ENCODE measurements at places on chromosomes 6 and 20.

- no peak for DNase-seq
Observed at GRCh38 chr6:168937054-168937453, 316.6 kb downstream of the THBS2 start.

DNA sequence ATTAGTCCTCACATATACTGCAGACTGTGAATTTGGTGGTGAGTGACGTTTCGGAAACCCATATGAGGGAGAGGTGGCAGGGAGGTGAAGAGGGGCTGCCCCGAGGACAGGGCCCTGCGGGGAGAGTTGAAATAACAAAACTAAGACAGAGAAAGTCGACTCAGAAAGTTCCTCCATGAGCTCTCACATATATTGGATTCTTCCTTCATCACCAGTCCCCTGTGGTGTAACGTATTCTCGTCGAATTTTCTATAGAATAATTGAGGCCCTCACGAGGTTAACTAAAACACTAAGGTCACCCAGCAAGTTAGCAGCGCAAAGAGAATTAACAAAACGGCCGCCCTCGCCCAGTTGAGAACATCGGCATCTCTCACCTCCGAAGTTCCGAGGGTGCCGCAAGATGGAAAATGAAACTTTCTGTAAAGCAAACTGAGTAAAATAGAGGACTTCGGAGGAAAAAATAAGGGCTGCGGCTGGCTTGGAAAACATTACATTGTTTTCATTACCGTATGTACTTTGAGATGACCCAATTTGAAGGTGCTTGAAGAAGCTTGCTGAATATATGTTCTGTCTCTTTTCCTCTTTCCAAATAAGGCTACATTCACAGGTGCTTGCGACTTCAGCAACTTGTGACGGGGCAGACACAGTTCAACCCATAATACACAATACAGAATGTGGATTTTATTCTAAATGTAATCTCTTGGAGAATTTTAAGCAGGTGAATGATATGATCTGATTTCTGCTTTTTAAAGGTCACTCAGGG is 490.9 kb upstream of the JARID2 start:
- DNase-seq = no peak

DNA sequence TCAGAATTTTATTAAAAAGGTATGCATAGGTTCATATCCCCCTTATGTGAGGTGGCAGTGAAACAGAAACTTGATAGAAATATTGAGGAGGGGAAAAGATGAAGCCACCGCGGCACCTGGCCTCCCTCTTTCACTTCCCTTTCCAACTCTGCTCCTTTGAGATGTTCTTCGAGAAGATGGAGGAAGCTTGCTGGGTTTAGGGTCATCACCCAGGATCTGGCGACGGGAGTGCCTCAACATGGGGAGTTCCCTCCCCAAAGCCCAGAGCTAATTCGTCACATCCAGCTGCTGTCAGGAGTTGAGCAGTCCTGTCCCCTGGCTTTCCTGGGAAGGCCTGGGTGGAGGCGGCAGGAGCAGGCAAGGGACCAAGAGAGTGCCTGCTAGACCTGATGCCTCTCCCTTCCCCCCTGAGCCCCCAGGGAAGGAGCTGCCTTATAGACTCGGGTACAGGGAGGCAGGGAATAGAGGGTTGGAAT is 29.1 kb downstream of the RREB1 start:
- DNase-seq = no peak

DNA sequence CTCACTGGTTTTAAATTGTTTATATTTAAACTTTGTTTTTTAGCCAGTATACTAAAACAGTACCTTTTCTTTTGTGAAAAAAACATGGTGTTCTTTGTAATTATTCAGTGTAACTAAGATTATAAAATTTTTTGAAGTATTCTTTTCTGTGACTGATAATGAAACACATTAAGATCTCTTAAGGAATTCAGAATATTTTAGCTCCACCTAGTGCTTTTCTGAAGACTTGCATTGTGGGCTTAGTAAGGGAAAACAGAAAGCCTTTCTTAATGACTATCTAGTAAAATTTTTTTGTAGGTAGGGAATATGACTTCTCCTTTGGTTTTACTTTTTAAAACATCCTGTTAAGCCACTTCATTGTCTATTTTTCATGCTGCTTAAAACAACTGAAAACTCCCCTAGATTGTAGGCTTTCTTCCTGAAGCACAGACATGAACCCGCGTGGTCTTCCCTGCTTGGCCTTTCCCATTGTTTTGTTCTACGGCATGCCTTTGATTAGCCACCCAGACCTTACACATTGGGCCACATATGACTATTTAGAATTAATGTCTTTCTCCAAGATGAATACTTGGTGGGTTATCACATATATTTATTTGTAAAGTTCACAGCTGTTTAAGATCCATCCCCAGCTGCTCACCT is 72.1 kb downstream of the AFDN start:
- DNase-seq = no peak

DNA sequence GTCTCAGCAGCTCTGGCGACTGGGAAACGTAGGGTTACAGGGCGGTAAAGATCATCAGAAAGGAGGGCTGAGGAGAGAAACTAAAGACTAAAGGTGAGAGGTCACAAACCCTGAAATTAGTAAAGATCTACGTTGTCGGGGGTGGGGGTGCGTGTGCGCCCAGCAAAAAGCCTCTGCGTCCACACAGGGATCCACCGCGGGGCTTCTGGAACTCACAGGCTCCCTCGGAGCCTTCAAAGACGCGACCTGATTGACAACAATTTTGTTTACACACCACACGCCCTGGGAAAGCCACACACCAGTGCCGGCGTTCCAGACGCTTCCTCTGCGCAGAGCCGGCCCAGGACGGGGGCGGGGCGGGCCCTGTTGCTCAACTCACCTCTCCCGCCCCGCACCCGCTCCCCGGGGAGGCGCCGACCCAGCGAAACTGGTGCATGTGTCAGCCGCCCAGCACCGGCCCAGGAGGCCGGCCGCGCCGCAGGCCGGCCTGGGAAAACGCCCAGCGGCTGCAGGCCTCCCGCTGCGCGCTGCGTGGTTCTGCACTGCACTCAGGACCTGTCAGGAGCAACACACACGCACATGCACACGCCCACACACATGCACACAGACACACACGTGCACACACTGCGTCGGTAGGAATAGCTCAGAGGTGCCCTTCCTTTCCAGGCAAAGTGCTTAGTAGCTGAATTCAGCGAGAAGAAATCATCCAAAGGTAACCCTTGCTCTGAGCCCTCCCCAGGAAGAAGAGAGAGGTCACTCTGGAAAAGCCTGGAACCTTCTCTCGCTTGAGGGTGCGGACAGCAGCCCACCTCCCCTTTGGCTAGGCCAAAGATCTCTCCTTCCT is 57.2 kb upstream of the ARID1B start:
- DNase-seq = peak; percentile 15

GRCh38 chr6:155432293-155432692 is 23.3 kb downstream of the NOX3 start:
- DNase-seq = no peak

DNA sequence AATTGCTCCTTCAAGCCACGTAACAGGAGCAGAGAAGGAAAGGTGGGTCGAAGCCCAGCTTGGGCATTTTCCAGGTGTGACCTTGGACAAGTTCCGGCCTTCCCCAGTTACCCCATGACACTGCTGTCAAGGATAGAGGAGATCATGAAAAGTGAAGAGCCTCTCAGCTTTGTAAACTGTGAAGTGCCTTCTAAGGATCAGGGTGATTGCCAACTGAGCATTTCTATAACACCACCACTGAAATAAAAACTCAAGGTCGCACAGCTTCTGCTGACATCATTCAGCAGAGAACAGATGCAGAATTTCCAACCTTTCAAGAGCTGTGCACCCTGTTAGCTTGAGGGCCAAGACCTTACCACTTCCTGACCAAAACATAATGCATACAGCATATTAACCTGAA is 24.0 kb upstream of the ZMYND8 start:
- no peak for DNase-seq

- no peak for DNase-seq
Observed at GRCh38 chr6:51432481-51432880, 613.8 kb downstream of the TFAP2B start.

GRCh38 chr6:44915111-44915510 is 413.0 kb upstream of the RUNX2 start:
- DNase-seq = no peak

GRCh38 chr6:148974351-148974750 is 227.5 kb downstream of the UST start:
- no peak for DNase-seq

GRCh38 chr20:18004384-18005031 is 35.7 kb downstream of the MGME1 start:
- no peak for DNase-seq

DNA sequence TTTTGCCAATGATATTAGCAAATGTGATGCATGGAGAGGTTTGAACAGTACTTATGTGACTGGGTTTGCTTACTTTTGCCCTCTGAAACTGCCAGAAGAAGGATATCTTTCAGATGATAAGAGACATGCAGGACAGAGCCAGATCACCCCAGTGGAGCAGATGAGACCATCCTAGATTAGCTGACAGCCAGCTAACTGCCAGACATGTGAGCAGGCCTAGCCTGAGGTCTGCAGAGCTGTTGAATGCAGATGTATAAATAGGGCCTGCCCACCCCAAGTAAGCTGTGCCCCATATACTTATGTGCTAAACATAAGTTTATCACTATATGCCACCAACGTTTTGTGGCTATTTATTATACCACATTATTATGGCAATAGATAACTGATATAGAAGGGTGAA is 5.9 kb downstream of the ZSCAN31 start:
- no peak for DNase-seq

- DNase-seq = no peak
Observed at GRCh38 chr6:108673602-108674001, 112.9 kb downstream of the FOXO3 start.

DNA sequence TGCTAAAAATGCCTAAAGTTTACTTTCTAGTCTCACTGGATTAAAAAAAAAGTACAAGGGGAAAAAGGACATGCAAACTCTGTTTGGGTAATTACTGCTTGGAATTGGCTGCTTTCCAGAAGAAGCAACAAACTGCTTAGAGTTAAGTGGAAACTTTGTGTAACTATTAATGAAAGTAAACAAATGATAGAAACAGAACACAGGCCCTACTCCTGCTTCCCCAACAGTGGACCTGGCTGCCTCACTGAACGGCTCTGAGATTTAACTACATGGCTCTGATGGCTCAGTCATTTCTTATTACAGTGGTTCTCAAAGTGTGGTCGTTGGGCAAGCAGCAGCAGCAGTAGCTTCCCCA is 108.5 kb downstream of the MAN1A1 start:
- DNase-seq = no peak

DNA sequence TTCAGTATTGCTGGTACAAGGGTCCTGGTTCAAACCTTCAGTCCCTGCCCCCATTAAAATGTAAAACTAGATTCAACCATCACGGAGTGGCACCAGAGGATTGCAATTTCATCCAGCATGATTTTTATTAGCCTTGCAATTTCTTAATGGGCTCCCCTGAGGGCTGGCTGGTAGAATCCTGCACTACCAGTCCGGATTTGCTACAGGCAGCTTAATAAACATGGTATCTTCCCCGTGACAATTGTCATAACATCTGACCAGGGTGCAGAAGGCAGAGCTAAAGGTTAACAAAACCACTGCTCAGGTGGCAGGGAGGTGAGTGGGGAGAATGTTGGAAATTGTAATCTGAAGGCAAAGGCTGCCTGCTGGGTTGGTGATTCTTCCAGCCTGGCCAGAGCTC is 94.5 kb downstream of the PKHD1 start:
- DNase-seq = no peak

DNA sequence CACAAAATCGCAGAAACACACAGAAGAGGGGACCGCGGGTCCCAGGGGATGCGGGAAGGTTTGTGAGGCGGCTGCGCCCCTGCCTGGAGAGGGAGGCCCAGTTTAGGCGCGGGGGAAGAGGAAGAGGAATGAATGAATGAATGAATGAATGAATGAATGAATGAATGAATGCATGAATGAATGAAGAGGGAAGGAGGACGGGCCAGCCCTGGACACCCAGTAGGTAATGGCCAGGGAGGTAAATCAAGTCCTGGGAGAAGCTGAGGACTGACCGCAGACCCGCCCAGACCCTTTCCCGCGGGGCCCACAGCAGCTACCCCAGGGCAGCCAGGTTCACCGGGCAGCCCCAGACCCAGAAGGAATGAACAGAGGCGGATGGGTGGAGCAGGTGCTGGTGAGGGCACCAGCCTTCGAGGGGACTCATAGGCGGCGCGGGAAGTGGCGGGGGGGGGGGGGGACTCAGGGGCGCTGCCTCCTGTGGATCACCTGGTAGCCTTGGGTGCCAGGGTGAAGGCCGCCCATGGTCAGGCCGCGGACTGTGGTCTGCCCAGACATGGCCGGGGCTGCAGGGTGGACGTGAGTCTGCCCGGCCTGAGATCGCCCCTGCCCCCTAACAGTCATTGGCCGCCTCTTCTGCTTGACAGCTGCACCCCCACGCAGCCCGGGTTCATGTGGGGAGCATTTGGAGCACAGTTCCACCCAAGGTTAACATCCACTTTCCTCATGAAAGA is 192.0 kb upstream of the PDE10A start:
- no peak for DNase-seq

DNA sequence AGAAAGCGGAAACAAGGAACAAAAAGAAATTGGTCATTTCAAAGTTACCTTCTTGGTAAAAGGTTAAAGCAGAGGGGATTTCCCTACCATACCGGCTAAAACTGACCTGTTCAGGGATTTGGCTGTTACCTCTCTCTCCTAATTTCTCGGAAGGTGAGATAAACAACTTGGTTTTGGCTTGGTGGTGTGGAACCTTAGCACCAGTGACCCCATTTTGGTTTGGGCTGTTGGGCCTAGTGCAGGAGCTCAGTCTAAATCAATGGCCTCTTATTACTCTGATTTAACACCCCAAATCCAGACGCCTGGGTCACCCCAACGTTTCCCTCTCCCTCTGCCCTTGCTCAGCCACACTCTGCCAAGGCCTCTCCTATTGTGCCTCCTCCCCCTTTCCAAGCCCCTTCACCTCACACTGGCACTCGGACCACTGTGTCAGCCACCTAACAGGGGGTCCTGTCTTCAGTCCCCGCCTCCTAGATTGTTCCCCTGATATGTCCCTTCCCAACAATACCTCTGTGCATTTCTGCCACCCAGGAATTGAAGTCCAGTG is 8.3 kb downstream of the NCR2 start:
- DNase-seq = no peak

- no peak for DNase-seq
Observed at GRCh38 chr20:32315399-32315798, 37.9 kb downstream of the KIF3B start.

DNA sequence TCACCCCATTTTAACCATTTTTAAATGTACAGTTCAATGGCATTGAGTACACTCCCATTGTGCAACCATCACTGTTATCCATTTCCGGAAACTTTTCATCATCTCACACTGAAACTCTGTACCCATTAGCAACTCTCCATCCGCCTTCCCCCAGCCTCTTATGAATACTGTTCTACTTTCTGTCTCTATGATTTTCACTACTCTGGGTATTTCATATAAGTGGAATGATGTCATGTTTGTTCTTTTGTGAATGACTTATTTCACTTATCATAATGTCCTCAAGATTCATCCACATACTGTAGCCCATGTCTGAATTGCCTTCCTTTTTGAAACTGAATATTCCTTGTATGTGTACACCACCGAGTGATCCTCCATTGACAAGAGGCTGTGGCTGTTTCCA is 92.9 kb upstream of the TOX2 start:
- DNase-seq = no peak

GRCh38 chr6:140540743-140541142 is 1166.3 kb upstream of the CITED2 start:
- no peak for DNase-seq

- no peak for DNase-seq
Observed at GRCh38 chr6:166813461-166813860, 142.9 kb downstream of the RNASET2 start.

Measured in stimulated activated CD8-positive, alpha-beta memory T cell treated with anti-CD3 and anti-CD28 coated beads, Interleukin-2, amount 100 ng/mL, for 1 hour (primary cell).